ENCODE measurements at places on chromosomes 6 and 20.
A peak's percentile ranks its signal among the peaks of the same experiment; 100 is the strongest.

DNA sequence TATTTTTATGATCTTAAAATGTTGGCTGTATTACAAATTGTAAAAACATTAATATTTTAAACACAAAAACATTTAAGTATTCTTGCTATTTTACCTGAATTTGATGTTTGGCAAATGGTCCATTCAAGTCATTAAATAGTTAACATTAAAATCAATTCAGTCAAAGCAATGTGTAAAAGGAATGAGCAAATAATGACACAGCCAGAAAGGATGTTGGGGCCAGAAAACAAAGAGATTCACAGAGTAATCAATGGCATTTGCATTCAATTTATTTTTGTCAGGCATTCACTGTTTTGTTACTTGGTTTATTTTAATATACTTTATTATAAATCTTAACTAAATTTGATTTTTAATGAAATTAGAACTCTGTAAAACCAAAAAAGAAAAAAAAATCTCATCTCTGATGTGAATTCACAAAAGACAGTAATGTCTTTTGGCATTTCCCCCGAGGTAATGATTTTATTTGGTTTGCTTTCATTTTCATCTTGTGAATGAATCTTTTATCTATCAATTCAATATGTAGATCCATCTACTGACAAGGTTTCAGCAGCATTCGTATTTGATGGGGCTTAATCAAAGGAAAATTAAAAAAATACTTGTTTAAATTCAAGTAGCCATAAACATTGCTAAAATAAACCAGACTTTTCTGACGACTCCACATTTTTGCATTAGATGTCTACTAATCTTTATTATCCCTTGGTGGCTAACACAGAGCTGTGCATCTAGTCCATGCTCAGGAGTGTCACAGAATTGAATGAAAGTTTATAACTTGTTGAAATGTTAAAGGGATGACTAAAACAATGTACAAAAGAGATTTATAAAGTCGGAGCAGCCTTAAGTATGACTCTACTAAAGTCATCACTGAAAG, 866.7 kb upstream of the GJE1 start:
- no peaks in the 10 kb centered on the region for H3K36me3 ChIP-seq
- no peaks in the 10 kb centered on the region for H3K27me3 ChIP-seq
- no peak overlapping the region for H3K27ac ChIP-seq
- no peak for DNase-seq

GRCh38 chr6:12895721-12896120, 179.2 kb downstream of the PHACTR1 start:
- DNase-seq: no peak
- no peak overlapping the region for H3K4me3 ChIP-seq
- no peaks in the 10 kb centered on the region for H3K4me1 ChIP-seq
- no peak overlapping the region for H3K27ac ChIP-seq
- peaks cover 5% of the 10 kb centered on the region for H3K27me3 ChIP-seq

DNA sequence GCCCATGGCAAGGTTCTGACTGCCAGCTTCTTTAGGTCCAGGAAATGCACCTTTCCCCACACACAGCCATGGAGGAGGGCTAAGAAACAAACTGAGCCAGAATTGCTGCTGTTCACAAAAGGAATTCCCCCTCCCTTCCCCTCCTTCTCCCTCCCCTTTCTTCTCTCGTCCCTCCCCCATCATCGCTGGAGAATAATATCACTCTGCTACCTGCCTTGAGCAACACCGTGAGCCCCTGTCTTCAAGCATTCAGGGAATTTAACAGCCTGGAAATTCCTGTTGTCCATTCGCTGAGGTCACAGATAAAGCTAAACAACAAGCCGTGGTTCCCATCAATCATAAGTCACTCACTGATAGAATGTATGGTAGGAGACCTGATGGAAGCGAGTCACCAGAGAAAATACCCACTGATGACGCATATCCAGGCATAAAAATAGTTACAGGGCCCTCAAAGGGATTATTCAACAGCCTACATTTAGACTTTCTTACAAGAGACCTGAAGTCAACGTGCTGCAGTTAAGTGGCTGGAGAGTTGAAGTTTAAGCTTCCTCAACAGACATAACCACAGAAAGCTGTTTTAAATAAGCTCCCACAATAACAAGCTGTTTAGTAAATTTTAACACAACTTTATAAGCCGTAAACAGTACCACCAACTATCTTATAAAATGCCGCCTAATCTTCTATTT, 59.7 kb downstream of the HIVEP2 start:
- H3K27me3 ChIP-seq: no peaks in the 10 kb centered on the region
- no peak overlapping the region for H3K4me3 ChIP-seq

- no peak for DNase-seq
- no peaks in the 10 kb centered on the region for H3K36me3 ChIP-seq
- no peaks in the 10 kb centered on the region for H3K27me3 ChIP-seq
- H3K4me1 ChIP-seq: no peaks in the 10 kb centered on the region
Observed at GRCh38 chr6:138545621-138545980, 46.3 kb upstream of the NHSL1 start.

- H3K4me3 ChIP-seq: no peak overlapping the region
- peaks cover 32% of the 10 kb centered on the region for H3K4me1 ChIP-seq
- no peaks in the 10 kb centered on the region for H3K27me3 ChIP-seq
- peak overlapping the region; percentile 71 for H3K27ac ChIP-seq
- peaks cover 42% of the 10 kb centered on the region for H3K36me3 ChIP-seq
- no peak for DNase-seq
Observed at GRCh38 chr6:106309766-106310373, 15.7 kb downstream of the ATG5 start.

DNA sequence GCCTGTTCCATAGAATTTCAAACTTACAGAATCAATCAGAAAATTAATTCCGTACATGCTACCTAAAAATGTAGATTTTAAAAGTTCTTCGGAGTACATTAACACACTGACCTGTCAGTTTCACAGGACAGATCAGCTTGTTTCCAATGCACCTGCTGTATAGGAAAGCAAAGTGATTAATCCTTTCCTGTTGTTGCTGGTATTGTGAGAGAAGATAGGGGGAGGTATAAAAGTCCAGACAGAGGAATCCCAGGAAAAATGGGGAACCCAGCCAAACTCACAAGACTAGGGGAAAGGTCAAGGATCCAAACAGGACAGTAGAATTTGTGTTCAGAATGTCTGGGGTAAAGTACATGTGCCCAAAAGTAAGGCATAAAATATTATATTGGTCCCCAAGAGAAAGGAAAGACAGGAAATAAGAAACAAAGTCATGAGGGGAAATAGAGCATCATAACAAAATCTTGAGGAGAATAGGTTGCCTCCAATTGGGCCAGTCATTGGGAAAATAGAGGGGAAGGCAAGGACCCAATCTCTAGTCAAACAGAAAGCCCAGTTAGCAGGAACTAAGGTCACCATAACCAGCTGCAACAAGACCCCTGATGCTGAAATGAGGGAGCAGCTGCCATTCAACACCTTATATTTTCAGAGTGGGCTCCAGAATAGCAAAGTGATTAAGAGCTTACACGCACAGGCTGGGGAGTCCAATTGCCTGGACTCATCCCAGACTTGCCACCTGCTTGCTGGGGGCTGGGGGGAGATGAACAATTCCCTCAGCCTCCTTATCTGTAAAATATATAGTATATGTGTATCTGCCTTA, 10.3 kb downstream of the FILIP1 start:
- no peaks in the 10 kb centered on the region for H3K4me1 ChIP-seq
- peaks cover 6% of the 10 kb centered on the region for H3K27me3 ChIP-seq
- no peak for DNase-seq
- H3K36me3 ChIP-seq: no peaks in the 10 kb centered on the region
- no peak overlapping the region for H3K4me3 ChIP-seq

GRCh38 chr20:17679941-17680835, 1.9 kb downstream of the RRBP1 start:
- H3K36me3 ChIP-seq: peaks cover 39% of the 10 kb centered on the region
- no peak for DNase-seq
- no peaks in the 10 kb centered on the region for H3K27me3 ChIP-seq
- peak overlapping the region; percentile 89 for H3K27ac ChIP-seq

- no peak overlapping the region for H3K4me3 ChIP-seq
- no peaks in the 10 kb centered on the region for H3K27me3 ChIP-seq
Observed at GRCh38 chr6:16305246-16305725, 66.9 kb downstream of the GMPR start.

GRCh38 chr6:14464716-14465115, 347.1 kb downstream of the CD83 start:
- no peak overlapping the region for H3K4me3 ChIP-seq
- H3K36me3 ChIP-seq: no peaks in the 10 kb centered on the region
- no peak for DNase-seq
- no peaks in the 10 kb centered on the region for H3K27me3 ChIP-seq

DNA sequence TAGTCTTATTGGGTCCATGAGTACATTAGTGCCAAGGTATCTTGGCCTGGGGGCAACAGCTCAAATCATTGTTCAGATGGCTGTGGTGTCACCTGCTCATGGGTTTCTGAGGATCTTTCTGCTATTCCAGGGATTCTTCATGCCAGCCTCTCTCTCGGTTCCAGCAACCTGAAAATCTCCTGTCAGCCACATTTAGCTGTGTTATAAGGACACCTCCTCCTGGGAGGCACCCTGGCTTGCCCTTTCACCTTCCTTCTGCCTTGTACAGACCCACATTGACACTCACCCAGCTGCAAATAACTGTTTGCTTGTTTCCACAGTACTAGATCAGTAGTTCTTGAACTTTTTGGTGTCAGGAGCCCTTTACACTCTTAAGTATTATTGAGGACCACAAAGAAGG, 159.9 kb downstream of the GRM4 start:
- no peaks in the 10 kb centered on the region for H3K4me1 ChIP-seq
- H3K27ac ChIP-seq: no peak overlapping the region

DNA sequence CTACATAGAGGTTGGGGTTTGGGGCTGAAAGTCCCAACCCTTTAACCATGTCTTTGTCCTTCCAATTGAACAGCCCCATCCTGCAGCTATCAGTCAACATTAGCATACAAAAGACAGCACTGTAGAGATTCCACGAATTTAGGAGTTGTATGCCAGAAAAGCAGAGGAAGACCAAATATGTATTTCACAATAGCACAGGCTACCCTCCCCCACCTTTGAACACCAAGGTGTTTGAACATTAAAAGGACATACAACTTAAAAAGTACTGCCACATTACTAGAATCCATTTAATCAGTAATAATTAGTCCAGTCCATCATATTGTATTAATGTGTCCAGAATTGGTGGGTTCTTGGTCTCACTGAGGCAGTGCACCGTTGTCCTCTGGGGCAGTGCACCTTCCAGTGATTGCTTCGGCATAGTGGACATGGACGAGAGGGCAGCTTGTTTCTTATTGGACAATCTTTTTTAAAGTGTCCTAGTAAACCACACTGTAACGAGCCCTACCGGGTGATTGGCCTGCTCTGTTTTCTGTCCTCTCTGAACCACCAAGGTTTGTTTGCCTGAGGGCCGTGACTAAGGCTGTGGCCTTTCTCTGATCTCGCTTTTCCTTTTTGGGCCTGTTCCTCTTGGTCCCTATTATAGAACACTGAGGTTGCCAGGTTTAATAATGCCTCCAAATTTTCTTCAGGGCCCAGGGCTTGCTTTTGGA, 36.4 kb downstream of the GSTA4 start:
- no peaks in the 10 kb centered on the region for H3K36me3 ChIP-seq
- no peak for DNase-seq
- H3K27me3 ChIP-seq: no peaks in the 10 kb centered on the region
- no peaks in the 10 kb centered on the region for H3K4me1 ChIP-seq

GRCh38 chr20:35720165-35721123, 21.2 kb downstream of the ROMO1 start:
- DNase-seq: no peak
- H3K4me1 ChIP-seq: no peaks in the 10 kb centered on the region
- H3K27me3 ChIP-seq: no peaks in the 10 kb centered on the region
- H3K27ac ChIP-seq: no peak overlapping the region

GRCh38 chr20:19073584-19074218, 138.7 kb upstream of the SLC24A3 start:
- H3K4me3 ChIP-seq: no peak overlapping the region
- DNase-seq: no peak
- H3K4me1 ChIP-seq: no peaks in the 10 kb centered on the region

DNA sequence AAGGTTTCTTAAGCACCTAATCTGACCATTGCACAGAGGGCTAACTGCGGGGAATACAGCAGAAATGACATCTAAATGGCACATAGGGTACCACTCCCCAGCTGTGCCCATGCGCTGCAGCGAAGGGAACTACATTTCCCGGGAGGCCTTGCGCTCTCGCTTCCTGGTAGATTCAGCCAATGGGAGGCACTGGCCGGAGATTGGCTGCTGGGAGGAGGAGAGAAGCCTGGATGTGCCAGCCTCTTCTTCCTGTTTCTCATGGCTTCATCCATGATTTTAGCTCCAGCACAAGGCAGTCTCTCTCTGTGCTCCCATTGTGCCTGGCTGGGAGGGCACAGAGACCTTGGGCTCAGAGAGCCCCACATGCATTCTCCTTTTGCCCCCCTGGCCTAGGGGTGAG, 101.7 kb upstream of the FOXA2 start:
- no peak overlapping the region for H3K4me3 ChIP-seq
- H3K27me3 ChIP-seq: no peaks in the 10 kb centered on the region
- H3K4me1 ChIP-seq: no peaks in the 10 kb centered on the region
- no peak overlapping the region for H3K27ac ChIP-seq
- DNase-seq: no peak
- H3K36me3 ChIP-seq: no peaks in the 10 kb centered on the region

- H3K4me1 ChIP-seq: peaks cover 39% of the 10 kb centered on the region
- DNase-seq: no peak
- H3K36me3 ChIP-seq: peaks cover 3% of the 10 kb centered on the region
Observed at GRCh38 chr6:17932330-17932852, 55.0 kb downstream of the KIF13A start.

- no peak overlapping the region for H3K27ac ChIP-seq
- peaks cover 56% of the 10 kb centered on the region for H3K36me3 ChIP-seq
- no peak overlapping the region for H3K4me3 ChIP-seq
Observed at GRCh38 chr6:137882225-137882961, 15.3 kb downstream of the TNFAIP3 start.

DNA sequence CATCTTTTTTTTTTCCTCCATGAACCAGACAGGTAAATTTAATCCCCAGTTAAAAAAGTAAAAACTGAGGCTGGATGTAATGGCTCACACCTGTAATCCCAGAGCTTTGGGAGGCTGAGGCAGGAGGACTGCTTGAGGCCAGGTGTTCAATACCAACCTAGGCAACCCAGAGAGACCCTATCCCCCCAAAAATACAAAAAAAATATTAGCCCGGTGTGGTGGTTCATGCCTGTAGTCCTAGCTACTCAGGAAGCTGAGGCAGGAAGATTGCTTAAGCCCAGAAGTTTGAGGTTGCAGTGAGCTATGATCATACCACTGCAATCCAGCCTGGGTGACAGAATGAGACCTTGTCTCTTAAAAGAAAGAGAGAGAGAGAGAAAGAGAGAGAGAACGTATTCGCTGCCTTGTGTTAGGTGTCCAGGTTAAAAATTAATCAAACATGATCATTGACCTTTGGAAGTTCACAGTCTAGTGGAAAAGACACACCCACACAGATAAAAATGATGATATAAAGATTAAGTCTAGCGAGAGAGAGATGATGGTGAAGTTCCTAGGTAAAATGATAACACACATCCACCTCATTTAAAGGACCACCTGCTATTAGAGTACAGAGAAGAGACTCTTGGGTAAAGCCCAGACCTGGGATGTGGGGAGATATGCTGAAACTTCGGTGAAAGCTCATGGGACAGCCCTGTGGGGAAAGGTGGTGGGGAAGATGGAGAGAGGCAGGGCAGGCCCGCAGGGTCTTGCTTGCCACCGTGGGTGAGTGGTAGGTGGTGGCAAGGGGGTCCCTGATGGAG, 4.8 kb upstream of the NHSL1 start:
- no peaks in the 10 kb centered on the region for H3K4me1 ChIP-seq
- H3K4me3 ChIP-seq: no peak overlapping the region
- H3K36me3 ChIP-seq: no peaks in the 10 kb centered on the region
- no peaks in the 10 kb centered on the region for H3K27me3 ChIP-seq

- H3K27ac ChIP-seq: no peak overlapping the region
- no peaks in the 10 kb centered on the region for H3K27me3 ChIP-seq
- H3K4me1 ChIP-seq: no peaks in the 10 kb centered on the region
- no peak overlapping the region for H3K4me3 ChIP-seq
Observed at GRCh38 chr20:58173091-58173490, 55.4 kb downstream of the ANKRD60 start.

All from RWPE2 (cell line).